ENCODE measurements at places on chromosomes 12 and 14.

- DNase-seq: no peak
Measured at GRCh38 chr14:81268016-81268416, 47.3 kb upstream of the GTF2A1 start.

DNA sequence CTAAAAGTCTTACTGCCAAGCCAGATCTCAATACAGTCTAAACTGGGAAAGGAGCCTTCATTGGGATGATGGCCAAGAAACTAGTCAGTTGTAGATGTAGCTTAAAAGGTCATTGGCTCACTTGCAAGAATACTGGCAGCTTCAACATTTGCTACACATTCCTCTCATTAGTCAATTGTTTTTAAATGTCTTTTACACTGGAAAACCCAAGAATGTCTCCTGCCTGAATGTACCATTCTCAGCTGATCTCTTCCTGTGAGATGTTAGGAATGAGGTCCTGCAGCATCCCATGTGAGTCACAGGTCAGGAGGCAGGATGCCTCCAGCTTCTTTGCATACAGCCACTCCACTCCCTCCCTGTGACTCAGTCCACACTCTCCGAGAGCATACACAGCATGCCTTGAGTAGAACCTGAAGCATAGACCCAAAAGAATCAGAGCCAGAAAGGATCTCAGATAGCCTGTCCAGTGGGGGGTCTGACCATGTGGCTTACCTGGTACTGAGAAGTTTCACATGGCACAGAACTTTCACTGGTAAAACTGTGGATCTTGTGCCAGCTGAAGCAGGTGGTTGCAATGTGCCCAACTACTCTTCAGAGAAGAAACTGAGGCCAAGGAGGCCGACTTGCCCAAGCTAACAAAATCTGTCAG, 56.0 kb upstream of the HECTD1 start:
- peak; percentile 89 for DNase-seq

- no peak for DNase-seq
Measured at GRCh38 chr14:22494486-22495135, 94.4 kb downstream of the DAD1 start.

GRCh38 chr12:132904718-132905328, 17.4 kb upstream of the CHFR start:
- DNase-seq: peak; percentile 90

GRCh38 chr14:71498212-71498611, 434.0 kb upstream of the RGS6 start:
- no peak for DNase-seq

DNA sequence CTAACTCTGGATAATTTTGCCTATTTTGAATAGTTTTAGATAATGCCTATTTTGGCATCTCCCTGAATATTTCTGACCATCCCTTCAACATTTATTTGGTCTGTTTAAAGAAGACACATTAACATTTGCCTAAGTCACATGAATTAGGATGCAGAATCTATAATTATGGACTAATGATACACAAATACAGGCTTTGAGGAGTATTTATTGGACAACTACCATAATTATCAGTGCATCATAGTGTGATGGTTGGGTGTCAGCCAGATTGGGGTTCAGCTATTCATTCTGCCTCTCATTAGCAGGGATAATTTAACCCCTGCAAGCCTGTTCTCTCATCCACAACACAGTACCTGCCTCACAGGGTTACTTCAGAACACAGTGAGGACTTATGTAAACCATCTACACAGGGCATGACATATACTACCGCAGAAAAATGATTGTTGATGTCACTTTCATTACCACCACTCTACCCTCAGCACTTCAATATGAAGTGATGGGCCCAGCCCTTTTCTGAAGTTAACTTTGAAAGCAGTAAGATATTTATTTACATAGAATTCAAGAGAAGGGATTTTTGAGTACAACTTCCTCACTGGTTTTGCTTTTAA, 14.4 kb downstream of the PRKCH start:
- DNase-seq: no peak

DNA sequence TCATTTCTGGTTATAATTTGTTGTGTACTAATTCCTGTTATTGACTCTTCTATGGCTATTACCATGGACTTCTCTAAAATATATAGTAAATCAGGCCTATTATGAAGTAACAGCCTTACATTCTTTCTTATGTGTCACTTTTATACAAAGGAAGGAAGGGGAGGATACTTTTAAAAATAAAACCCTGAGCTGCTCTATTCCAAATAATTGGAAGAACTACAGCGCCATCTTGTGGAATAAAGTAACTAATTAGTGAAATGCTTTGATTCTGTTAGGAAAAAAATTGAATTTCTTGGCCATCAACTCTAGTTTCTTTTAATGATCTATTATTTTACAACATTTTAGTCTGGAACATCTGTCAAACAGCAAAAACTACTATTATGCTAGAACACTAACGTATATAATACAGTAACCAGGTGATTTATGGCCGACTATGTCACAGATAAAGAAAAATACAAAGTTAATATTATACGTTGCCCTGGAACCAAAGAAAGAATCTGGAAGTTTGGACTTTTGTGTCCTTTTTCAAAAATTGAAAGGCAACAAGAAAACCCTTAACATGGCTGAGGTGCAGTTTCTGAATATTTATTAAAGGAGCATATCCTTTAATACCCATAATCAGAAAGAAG, 55.0 kb upstream of the NELL2 start:
- DNase-seq: no peak

- DNase-seq: no peak
Measured at GRCh38 chr12:109716512-109717389, 3.1 kb downstream of the FAM222A start.

DNA sequence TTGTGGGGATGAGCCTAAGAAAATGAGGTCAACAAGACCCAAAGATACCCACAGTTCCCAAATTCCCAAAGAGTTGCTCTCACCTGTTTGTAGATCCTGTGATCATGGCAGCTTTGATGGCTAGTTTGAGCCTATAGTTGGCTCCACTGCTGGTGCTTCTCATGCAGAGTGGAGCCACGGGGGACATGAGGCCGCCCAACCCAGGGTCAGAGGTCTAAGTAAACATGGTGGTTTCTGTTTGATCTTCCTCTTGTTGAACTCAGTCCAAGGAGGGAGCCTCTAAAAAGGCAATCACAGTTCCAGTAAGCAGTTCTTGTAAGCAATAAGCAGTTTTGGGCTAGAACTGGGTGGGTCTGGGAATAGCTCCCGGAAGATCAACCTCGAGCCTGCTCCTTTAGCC, 125.6 kb upstream of the DHRS4 start:
- no peak for DNase-seq

DNA sequence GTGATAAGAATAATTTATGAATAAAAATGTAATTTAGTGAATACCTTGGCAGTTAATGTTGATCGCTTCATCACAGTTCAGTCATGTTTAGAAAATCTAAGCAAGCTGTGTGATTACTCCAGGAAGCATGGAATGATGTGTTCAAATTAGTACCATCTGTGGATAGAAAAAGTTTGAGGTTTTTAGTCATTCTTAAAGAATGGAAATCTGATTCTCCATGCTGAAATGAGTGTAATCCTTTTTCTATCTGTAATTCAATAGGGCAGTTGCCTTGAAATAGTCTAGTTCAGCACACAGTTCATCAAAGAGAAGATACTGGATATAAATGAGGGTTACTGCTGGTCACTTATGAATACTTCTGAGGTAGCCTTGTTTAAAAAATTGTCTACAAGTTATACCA, 127.2 kb upstream of the MYF6 start:
- no peak for DNase-seq

DNA sequence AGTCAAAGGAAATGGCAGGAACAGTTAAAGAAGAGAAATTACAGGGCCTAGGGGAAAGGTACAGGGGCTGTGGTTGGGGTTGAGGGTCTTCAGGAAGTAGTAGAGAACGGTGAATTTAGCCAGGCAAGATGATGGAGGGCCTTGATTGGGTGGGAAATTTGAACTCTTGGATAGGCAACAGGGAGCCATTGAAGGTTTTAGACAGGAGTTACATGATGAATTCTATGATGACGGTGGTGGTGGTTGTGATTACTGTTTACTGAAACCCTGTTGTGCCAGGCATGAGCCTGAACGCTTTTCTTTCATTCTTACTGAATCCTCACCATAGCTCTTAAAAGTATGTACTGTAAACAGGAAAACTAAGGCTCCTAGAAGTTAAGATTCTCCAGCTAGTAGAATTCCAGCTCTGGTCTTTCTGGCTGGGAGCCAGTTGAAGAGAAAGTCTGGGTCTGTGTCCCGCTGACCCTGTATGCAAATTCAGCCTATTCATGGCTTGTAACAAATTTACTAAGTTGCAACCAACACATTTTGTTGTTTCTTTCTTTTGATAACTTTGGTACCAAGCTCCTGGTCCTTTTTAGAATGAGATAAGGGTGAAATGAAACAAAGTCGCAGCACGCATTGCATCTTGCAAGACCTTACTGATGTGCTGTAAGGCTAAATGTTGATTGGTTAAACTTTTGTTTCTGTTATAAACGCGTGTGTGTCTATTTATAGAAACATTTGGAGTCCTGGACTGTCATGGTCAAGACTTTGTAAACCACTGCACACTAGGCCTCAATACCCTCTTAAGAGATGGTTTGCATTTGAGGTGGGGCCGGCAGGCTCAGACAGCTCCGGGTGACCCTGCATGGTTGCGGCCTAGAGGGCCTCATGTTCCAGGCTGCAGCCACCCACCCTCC, 6.0 kb downstream of the ORAI1 start:
- no peak for DNase-seq

GRCh38 chr12:68871921-68872320, 61.0 kb downstream of the CPM start:
- no peak for DNase-seq

DNA sequence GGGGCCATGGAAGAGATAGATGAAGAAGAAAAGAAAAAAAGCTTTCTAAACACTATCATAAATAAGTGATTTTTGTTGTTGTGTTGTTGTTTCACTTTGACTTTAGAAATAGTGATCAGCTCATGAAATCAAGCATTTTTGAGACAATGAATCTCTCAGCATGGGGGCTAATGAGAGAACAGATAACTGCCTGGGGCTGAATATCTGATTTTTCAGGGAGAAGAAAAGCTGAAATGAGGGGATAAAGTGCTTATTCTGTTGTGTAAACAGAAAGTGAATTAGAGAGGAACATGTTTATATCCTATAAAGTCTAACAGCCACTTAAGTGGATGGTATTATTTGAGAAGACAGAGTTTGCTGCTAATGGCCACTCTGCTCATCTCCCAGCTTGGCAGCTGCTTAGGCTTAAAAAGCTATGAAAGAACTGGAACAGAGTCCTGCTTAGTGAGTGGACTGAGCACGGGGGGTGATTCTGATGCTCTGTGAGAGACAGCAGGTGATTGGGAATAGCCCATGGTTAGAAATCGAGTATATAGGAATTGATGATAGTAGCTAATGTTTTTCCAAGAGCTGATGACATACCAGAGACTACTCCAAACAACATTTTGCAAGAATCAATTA, 646.1 kb upstream of the TMEM132C start:
- no peak for DNase-seq

DNA sequence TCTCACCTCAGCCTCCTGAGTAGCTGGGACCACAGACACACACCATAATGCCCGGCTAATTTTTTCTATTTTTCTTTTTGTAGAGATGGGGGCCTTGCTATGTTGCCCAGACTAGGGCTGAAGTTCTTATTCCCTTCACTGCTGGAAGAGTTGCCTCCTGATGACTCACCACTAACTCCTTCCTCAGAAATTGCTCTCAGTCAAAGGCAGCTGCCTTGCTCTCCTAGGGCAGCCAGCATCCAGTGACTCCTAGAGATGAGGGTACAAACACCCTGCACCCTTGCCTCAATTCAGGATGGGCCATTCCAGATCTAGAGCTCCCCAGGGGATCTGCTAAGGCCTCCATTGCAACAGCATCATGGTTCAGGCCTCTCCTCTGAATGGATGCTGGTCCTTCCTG, 54.0 kb upstream of the RASSF8 start:
- no peak for DNase-seq

GRCh38 chr12:26833743-26834490, 923 bp upstream of the ITPR2 start:
- no peak for DNase-seq

DNA sequence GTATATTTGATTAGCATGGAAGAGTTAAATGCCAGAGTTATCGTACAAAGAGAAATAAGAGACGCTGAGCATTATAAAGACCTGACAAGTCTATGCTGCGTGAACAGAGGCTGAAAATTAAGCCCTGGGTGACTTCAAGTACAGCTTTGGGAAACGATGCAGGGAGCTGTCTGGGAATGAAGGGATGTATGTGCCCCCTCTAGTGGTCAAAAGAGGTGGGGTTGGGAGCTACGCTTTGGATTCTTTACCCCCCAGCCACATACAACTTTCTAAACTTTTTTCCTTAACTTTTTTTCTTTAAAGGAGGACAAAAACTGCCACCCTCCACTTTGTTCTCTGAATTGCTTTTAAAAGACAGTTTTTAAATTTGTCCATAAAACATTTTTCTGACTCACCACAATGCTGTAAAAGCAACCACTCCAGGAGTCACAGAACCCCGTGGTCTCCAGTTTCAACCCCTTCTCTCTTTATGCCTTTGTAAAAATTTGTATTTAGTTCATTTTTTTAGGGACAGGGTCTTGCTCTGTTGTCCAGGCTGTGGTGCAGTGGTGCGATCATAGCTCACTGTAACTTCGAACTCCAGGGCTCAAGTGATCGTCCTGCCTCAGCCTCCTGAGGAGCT, 59.4 kb downstream of the ZNF664 start:
- no peak for DNase-seq

GRCh38 chr14:73237786-73238423, 599 bp downstream of the PAPLN start:
- DNase-seq: no peak

Measured in ascending aorta (tissue), 2 donors.